ENCODE measurements at places on chromosomes 16 and 17.

GRCh38 chr17:27477050-27477888, 21.0 kb downstream of the KSR1 start:
- no peak for DNase-seq

DNA sequence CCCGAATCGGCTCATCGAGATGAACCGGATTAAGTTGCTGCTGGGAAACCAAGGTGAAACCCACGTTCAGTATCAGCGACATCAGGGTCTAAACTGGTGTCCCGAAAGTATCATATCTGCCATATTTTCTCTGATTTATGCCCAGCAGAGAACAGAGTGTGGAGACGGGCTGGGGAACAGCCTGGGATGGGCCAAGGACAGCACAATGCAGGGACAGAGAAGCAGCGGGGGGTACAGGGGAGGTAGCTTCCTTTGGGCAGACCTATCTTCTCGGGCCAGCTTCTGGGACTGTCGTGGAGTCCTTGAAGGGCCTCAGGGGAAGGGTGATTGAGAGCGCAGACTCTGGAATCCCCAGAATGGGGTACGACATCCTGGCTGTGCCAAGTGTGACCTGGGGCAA, 17.5 kb upstream of the MLKL start:
- no peak for DNase-seq

DNA sequence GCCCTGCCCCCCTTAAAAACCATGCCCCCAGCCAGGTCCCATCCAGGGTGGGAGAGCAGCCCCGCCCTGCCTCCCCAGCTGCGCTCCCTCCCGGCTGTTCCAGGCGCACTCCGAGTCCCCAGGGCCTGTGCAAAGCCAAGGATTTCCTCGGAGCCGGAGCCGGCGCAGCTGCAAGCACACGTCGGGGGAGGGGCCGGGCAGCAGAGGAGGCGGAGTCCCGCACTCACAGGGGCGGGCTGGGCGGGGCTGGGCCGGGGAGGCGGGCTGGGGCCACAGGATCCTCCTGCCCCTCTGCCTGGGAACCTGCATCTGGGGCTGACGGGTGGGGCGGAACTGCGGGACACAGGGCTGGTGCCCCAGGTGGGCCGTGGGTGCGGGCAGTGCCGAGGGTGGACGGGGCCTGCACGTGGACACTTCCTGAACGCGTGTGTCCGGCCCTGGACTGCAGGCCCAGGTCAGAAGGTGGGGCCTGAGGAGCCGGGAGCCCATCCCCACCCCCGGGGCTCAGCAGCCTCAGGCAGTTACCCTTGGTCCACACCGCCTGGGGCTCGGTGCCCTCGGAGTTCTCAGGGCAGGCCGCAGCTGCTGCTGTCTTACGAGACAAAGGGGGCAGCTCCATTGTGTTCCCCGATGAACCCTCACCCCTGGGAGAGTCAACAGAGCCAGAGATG, 24.0 kb upstream of the SSTR5 start:
- DNase-seq = no peak

DNA sequence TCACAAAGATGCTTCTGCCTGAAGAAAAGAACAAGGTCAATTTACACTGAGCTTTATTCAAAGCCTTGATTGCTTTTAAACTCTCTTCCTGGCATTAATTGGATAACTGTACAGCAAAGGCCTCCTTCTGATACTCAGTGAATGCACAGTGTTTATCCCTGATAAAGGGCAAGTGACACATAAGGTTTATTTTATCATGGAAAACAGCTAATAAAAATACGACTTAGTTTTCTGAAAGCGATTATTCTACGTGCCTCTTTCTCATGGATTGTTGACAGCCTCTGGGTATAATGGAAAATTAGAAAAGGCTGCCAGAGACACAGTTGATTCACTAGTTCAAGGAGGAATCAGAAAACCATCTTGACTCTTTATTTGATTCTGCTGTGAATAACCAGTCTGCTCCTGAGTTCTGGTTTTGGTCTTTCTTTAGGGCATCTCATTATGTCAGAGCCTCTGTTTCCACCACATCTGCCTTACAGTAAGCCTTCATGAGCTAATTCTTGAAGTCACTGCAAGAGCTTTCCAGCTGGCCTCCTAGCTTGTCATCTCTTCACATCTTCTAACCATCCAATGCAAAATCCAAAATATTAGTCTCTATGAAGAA, 212.9 kb downstream of the CNTNAP4 start:
- DNase-seq = no peak

DNA sequence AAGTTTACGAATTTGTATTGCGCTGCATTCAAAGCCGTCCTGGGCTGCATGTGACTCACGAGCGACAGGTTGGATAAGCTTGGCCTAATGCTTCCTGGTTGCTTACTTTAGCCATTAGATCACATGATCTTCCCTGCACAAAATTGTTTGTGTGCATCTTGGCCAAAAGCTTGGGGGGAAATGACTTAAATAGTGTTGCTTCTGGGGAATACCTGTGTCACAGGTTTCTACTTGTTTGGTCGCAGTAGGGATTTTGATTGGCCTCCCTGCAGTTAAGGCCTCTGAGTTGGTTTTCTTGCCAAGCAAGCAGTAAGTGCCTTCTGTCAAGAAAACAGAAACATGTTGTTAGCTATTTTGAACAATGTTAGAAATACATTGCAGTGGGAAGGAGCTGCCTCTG, 39.6 kb upstream of the DUSP14 start:
- DNase-seq = no peak

DNA sequence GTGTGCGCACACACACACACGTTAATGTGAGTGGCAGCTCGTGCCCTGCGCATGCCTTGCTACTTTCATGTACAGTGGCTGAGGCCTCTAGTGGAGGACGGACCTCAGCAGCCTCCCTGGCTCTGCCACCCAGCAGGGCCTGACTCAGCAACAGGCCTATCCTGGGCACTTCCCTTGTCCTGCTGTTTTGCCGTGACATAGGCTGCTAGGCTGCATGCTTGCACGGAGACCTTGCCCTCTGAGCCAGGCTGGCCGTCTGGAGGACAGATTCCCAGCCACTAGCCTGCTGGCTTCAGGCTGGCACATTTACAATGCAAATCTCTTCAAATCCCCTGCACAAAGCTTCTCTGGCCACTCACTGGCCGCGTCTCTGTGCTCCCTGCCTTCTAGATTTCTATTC, 9.5 kb downstream of the RNF213 start:
- DNase-seq = no peak

- DNase-seq = no peak
Observed at GRCh38 chr16:50640391-50640790, 40.7 kb downstream of the SNX20 start.

DNA sequence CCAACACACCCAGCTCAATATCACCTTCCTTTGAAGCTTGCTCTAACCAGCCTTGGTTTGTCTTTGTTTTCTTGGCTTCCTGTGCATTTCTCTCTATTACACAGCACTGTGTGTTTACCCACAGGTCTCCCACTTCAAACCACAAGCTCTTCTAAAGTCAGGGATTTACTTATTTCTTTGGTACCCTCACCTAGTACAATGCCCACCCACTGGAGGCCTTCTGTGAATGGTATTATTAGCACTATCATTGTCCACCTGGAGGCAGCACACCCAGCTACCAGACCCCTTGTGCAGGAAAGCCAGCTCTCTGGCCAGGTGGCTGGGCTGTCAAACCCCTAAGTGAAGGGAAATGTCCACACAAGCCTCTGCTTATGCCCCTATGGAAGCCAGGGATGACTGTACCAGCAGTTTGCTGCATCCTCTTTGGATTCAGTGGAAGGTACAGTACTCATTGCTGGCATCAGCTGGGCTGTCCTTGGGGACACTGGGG, 9.4 kb upstream of the TOP2A start:
- DNase-seq = no peak

DNA sequence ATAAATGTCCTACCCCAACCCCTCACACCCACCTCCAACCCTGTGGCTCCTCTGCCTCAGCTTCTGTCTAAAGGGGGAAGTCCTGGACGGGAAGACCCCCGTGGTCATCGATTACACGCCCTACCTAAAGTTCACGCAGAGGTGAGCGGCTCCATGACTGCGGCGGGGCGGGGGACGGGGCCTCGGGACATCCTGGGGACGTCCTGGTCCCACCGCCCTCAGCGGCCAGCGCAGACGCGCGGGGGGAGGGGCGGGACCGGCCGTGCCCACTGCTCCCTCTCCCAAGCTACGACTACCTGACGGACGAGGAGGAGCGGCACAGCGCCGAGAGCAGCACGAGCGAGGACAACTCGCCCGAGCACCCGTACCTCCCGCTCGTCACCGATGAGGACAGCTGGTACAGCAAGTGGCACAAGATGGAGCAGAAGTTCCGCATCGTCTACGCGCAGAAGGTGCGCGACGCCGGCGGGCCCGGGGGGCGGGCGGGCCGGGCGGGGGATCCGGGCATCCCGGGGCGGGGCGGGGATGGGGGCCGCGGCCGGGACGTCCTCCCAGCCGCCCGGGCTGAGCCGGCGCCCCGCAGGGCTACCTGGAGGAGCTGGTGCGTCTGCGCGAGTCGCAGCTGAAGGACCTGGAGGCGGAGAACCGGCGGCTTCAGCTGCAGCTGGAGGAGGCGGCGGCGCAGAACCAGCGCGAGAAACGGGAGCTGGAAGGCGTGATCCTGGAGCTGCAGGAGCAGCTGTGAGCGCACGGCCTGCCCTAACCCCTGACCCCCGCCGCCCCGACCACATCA, 6.7 kb downstream of the RUNDC3A start:
- peak; percentile 34 for DNase-seq

DNA sequence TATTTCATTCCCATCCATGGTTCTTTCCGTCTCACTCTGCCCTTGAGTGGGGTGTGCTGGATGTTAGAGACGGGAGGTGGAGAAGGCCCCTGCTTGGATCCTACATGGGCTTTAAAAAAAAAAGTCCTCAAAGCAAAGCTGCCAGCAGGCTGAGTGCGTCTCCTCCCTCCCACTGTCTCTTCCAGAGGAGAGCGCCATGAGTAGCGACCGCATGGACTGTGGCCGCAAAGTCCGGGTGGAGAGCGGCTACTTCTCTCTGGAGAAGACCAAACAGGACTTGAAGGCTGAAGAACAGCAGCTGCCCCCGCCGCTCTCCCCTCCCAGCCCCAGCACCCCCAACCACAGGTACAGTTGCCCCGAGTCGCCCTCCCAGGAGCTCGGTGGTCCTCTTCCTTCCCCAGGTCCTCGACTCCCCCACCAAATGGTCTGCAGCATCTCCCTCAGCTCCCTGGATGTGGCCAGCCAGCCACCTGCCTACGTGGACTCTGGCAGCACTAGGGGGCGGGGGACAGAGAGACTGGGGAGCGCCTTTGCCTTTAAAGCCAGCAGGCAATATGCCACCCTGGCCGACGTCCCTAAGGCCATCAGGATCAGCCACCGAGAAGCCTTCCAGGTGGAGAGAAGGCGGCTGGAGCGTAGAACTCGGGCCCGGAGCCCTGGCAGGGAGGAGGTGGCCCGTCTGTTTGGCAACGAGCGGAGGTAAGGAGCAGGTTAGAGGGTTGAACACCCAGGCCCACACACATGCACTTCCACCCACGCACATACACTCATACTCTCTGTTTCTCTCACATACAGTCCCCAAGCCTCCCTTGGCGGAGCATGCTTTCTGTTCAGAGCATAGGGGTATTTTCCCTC, 68.2 kb downstream of the PLD6 start:
- DNase-seq = no peak

DNA sequence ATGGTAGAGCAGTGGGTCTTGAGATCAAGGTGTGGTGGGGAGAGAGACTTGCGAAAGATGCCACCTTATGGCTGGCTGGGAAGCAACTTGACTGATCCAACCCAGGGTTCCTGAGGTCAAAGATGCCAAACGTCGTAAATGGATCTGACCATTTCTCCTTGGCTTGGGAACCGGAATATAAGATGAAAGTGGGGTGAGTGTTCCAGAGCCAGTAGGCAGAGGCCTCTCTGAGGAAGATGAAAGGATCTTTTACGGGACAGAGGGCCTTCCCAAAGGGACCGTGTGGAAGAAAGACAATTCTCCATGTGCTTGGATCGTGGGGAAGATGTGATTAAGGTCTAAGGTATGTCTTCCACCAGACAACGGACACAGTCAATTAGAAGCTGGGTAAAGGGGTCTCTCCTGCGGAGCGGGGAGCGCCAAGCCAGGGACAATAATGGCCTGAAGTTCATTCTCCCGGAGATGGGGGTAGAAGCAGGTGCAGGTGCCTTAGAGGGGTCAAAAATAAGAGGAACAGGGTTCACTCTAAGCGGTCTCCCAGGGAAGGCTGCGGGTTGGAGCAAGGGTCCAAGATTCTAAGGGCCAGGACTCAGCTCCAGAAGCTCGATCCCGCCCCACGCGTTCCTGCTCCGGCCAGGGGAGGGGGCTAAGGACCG, 800 bp downstream of the FXR2 start:
- no peak for DNase-seq

- no peak for DNase-seq
Observed at GRCh38 chr17:16286947-16287562, 66.2 kb downstream of the CENPV start.

DNA sequence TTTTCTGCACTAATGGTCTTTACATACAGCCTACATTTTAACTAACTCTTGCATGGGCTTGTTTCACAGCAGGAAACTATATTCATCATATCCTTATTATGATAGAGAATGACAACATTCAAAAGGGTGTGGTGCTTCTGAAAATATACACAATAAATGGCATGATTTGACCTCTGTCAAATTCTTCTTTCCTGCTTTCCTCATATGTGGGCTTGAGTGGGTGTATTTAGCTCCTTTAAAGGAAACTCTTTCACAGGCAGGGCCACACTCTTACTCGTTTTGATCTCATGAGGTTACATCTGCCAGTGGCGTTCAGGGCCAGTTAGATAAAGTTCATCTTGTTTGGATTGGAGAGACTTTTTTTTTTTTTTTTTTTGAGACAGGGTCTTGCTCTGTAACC, 6.1 kb downstream of the SLC35G3 start:
- no peak for DNase-seq

DNA sequence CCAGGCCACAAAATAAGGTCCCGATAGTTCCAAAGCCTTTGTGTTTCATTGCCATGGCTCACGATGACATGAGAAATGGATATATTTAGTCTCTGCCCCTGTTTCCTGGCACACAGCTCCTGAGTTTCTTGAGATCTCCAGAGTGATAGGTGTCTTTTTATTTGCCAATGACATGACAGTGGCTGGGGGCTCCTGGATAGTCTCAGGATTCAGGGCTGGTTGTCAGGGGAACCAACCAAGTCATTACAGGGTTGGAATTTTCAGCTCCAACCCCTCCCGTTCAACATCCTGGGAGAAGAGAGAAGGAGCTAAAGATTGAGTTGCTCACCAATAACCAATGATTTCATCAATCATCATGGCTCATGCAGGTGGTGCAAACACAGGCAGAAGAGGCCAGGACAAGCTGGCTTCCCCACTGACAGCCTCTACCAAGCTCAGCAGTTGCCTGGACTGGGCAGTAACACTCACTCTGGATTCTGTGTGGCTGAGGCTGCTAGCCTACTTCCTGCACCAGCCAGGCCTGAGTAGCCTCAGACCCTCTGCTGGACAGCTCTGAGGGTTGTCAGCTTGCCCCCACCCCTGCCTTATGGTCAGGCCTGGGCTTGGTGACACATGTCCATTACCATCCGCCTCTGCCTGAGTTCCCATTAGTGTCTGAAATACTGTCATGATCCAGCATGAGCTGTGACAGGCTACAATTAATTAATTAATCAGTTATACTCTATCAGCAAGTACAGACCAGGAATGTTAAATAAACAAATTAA, 534.4 kb upstream of the CDH5 start:
- DNase-seq = no peak

DNA sequence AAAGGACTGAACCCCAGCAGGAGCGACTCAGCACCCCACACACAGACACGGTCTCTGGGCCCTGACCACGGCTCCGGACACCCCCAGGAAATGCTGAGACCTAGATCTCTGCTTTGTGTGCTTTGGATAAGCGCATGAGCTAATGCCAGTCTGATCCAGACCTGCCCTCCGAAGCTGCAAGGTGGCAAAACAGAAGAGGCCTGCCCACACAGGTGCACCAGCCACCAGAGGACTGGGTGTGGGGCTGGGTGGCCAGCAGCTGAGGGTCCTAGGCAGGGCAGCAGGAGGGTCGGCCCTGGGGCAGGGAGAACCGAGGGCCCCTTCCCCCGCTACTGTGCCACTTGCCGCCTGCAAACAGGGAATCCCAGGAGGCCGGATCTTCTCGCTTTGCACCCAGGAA, 30.7 kb upstream of the EIF1 start:
- DNase-seq = no peak

All from CD4-positive, alpha-beta T cell treated with Interferon alpha-2 for 1 hour (primary cell).